ENCODE measurements at places on chromosomes 1 and 21.

DNA sequence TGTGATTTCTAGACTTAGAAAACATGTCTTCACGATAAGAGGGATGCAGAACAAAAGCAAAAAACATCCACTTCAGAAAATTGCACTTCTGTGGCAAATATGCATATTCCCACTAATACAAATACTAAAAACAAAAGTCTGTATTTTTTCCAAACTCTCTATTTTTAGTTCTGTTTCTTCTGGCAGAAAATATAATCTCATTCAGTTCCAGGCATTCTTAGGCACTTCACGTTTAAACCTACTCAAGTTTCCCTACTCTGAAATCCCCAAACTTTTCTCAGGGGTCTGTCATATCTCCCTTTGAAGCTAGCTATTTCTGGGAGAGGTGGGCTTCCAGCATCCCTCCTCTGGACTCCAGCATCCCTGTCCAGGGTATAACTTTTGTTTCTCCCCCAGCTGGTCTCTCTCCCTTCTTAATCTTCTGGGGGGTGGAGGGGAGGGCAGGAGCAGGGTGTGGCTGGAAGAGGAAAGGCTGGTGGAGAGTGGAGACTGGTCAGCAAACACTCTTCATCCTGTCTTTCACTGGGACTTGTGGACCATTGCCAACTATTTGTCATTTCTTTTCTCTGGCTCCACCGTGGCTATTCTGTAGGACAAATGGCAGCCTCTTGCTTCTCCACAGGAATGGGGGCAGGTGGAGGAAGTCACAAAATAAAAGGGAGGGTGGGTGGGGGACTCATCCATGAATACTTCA is 19.6 kb upstream of the NCF2 start:
- no peak for DNase-seq

DNA sequence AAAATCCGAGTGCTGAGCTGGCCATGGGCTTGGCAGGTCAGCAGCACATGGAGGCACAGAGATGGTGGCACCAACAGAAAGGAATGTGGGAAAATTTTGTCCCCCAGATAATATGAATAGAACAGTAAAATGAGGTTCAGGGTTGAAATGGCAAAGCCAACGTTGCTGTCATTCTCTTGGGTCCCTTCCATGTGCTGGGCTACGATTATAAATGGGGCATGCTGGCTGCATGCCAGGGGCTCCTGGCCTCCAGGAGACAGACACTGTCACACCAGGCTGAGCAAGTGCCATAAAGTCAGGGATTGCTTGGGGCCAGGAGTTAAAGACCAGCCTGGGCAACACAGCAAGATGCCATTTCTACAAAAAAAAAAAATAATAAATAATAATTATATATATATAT is 77.1 kb downstream of the TOMM20 start:
- DNase-seq, result peak; percentile 68

- no peak for DNase-seq
These were observed 987.7 kb downstream of the TTLL7 start for GRCh38 chr1:83011265-83011664.

DNA sequence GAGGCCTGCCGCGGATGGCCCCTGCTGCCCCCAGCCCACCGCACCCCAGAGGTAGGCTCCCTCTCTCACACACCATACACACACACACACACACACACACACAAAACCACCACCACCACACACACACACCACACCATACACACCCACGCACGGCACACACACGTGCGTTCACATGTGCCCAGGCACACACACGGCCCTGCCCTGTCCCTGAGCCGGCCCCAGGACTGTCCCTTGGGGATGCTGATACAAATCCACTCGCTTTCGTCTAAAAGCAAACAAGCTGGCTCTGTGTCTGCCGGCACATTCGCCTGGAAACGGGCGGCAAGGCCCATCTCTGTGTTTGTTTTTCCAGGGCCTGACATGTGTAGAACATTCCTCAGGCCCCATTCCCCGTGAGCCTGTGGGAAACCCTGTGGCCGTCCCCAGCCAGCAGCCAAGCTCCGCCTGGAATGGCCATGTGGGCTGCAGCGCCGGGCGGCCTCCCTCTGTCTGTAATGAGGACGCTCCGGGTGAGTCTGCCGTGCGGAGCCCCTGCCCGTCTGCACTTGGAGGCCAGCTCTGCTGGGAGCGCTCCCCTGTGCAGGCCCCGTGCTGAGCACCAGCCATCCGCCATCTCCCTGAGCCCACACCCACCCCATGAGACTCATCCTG is 67.4 kb downstream of the DMRTB1 start:
- DNase-seq, result no peak

DNA sequence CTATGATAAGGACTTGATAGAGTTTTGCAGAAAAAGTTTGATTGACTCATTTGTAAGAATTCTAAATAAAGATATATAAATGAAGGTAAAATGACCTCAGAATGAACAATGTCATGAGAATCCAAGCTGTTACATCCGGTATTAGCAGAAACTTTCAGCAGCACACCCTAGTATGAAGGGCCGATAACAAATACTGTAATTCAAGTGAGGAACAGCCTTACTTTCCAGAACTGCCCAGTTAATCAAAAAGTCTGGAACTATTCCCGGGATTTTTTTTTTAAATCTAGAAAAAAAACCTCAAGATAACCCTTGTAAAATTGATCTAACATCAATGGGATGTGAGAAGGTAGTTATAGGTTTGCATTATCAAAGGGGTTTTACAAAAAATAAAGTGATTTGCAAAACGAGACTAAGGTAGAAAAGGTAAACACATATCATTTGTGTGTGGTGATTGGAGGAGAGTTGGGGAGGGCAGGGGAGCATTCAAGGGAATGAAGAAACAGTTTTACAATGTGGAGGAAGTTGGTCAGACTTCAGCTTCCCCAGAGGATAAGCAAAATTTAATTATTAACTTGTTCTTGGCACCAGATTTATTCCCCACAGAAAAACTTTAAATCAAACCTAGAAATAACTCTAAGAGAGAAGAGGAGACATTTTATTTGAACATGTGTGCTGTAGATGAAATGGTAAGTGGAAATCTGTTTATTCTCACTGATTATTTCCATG is 75.9 kb upstream of the VCAM1 start:
- DNase-seq, result no peak

GRCh38 chr1:218742467-218743262 is 397.5 kb downstream of the TGFB2 start:
- no peak for DNase-seq

DNA sequence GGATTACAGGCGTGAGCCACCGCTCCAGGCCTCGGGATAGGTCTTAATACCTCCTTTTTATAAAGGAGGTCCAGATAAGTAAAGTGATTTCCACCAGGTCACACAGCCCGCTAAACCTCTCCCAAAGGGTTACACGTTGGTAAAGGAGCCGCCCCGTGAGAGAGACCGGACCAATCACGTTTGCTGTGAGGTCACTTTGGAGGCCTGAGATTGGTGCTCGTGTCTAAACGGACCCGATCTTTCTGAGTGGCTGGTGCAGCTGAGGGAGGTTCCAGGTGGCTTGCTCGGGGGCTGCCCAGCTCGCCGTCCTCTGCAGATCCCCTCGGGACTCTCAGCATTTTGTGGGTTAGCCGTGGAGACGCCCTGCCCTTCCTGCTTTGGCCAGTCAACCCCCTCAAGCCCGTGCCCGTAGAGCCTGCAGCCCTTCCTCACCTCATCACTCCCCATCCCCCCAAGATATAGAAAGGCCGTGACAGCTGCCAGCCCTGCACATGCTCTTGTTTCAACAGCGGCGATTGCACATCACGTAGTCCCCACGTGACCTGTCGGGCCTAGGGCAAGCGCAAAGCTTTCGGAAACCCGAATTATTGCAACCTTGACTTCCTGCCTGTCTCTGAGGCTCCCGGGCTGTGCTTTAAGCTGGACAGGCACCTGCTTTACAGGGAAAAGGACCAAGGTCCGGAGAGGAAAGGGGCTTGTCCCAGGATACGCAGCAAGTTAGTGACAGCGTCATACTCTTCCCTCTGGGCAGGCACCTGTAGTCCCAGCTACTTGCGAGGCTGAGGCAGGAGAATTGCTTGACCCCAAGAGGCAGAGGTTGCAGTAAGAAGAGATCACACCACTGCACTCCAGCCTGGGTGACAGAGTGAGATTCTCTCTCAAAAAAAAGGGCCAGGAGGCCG is 5.0 kb upstream of the COA7 start:
- DNase-seq, result peak; percentile 91

DNA sequence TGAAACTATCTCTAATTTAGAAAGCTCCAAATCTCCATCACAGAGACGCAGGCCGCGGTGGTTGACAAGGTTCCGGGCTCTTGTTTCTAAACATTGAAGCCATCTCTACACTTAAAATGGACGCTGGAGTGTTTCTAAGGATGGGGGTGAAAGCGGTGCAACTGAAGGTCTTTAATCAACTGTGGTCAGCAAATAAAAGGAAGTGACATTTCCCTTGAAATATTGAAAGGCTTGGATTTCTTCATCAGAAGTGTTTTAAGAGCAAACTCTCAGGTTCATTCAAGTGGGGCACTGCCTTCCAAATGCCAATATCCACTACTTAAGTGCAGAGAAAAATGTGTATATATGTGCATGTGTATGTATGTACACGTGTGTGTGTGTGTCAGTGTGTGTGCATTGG is 117.3 kb downstream of the KAZN start:
- no peak for DNase-seq

- DNase-seq, result no peak
These were observed 67.0 kb downstream of the BACH1 start for GRCh38 chr21:29365661-29366265.

GRCh38 chr21:42465008-42465802 is 30.8 kb downstream of the RSPH1 start:
- peak; percentile 93 for DNase-seq

- DNase-seq, result no peak
These were observed 5.3 kb upstream of the MAP3K7CL start for GRCh38 chr21:29125191-29125590.

DNA sequence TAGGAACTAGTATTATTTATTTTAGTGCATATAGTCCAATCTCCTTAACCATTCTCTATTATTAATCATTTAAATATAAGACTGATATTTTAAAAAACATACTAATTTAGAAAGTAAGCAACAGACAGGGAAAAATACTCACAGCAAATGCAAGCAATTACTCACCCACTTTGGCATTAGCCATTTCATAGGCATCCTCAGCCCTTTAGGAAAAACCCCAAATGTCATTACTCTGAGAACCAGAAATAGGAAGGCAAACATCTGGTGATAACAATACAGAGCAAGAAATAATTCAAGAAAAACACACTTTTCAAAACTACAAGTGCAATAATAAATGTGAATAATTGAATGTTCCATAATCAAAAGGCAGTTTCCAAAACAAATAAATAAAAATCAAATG is 545.1 kb downstream of the PLPP3 start:
- no peak for DNase-seq

DNA sequence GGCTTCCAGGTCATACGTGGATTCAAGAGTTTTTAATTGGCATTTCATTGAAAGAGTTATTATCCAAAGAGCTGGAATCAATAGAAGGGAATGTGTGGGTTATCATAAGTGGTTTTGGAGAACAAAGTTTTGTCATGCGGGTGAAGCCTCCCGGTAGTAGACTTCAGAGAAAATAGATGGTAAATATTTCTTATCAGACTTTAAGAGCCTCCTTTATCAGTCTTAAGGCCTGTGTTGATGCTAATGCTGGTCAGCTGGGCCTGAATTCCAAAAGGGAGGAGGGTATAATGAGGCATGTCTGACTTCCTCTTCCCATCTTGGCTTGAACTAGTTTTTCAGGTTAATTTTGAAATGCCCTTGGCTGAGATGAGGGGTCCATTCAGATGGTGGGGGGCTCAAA is 89.7 kb downstream of the ITSN1 start:
- DNase-seq, result no peak

GRCh38 chr1:41200728-41201127 is 41.4 kb downstream of the SCMH1 start:
- DNase-seq, result peak; percentile 52

DNA sequence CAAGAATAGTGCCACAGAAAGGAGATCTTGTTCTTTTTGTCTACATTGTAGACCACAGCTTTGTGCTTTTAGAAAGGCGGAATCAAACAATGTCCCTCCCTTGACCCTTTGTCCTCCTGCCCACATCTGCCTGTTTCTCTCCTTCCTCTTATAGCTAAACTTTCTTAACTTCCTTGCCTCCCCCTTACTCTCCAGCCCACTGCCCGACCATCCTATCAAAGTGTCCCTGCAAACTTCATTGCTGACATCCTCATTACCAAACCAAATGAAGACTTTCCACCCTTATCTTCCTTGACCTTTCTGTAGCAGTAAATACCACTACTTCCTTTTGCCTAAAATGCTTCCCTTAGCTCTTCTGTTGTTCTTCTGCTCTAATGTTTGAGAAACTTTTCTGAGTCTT is 5.0 kb downstream of the SELP start:
- no peak for DNase-seq

GRCh38 chr1:41479000-41479807 is 5.3 kb downstream of the EDN2 start:
- DNase-seq, result no peak

GRCh38 chr1:180433873-180434272 is 68.5 kb downstream of the ACBD6 start:
- DNase-seq, result no peak

DNA sequence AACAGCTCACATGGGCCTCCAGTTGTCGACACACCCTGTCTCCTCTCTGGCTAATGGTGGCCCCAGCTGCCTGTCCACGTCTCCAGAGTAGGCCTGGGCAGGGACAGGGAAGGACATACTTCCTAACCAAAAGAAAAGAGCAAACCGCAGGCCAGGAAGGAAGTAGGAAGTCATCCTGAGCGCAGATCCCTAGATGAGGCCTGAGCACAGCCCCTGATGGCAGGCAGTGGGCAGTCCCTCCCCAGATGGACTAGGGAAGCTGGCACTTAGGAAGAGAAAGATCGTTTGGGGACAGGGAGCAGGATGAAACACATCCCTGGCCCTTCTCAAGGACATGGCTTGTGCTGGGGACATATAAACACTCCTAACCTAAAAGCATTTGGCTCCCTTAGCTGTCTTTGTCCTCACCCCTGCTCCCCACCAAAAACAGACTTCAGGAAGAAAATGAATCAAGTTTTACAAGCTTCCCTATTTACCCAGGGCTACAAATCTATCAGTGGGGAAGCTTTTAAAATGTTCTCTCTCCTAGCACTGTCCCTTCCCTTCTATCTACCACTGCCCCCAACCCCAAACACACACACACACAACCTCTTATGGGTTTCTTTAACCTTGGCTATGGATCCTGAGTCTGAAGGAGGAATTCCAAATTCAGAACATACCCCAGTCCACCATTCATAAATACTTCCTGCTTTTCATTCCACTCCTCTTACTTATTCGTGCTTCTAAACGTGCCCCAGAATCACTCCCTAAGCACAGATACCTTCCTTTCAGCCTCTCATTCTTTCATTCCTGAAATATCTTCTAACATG is 21.1 kb downstream of the SSBP3 start:
- no peak for DNase-seq
